Iris pigment epithelial cell (primary cell): ENCODE measurements at places on chromosomes 12 and 14.

- peak; percentile 43 for DNase-seq
Measured at GRCh38 chr14:93036652-93037345, 78.9 kb downstream of the ITPK1 start.

- no peak for DNase-seq
Measured at GRCh38 chr12:82708061-82708879, 21.6 kb downstream of the TMTC2 start.

DNA sequence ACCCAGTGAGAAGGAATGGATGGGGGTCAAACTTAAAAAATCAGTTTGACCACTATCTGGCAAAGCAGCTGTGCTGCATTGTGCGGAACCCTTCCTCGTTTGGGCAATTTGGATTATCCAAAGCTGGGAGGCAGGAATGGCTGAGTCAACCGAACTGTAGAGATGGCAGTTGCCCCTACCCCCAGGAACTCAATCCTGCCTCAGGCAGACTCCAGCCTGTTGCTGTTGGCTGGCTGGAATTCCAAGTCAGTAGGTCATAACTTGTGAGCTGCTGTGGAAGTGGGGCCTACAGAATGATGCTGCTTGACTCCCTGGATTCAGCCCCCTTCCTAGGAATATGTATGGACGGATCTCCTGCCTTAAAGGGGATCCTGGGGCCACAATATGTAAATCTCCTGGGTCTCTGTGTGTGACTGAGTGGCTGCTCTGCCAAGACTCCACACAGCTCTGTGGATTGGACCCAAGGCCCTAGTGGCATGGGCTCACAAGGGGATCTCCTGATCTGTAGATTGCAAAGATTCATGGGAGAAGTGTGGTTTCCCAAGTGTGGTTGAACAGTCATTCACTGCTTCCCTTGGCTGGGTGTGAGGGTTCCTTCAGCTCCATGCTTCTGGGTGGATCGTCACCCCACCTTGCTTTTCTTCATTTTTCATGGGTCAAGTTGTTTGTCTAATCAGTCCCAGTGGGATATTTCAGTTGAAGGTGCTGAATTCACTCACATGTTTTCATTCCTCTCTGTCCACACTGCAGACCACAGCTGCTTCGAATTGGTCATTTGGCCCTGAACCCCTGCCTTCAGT lies 19.2 kb downstream of the LUM start:
- no peak for DNase-seq

DNA sequence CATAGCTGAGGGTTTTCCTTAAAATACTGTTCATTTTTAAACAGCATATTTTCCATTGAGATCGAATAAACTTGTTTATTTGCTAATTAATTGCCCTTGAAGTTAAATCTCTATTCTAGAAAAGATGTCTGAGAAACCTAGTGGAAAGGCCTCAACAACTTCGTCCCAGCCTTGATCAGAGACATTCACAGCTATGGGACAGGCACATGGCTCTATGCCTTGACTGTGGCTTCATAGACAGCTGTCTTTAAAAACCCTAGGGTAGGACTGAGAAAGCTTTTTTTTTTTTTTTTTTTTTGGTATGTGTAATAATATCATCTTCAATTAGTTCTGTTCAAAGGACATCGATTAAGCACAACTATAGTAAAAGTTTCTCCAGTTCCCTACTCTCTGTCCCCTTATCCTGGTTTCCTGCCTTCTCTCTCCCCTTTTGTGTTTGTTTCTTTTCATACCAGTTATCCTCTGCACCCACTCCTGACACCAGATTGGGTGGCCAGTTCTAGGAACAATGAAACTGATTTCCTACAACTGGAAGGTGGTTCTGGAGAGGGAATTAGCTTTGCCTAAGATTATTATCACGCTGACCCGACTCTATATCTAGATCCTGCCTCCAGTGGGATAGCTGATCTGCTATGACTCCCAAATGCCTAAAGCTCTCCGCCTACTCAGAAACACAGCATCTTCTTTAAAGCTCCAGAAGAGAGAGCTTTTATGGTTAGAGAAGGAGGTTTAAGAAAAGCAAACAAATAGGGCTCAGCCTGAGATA lies 20.3 kb downstream of the SOCS2 start:
- no peak for DNase-seq

DNA sequence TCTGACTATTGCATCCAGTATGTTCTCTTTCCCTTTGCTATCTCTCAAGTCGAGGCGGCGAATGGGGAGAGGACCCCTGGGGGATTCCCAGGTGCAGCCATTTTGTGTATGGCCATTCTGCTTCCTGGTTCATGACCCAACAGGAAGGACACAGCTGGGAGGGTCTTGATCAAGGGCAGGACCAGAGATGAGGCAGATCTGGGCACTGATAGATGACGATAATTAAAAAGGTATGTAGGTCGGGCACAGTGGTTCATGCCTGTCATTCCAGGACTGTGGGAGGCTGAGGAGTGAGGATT lies 73.9 kb downstream of the EID3 start:
- DNase-seq = no peak

GRCh38 chr14:102097441-102098135 lies 10.7 kb upstream of the HSP90AA1 start:
- no peak for DNase-seq

DNA sequence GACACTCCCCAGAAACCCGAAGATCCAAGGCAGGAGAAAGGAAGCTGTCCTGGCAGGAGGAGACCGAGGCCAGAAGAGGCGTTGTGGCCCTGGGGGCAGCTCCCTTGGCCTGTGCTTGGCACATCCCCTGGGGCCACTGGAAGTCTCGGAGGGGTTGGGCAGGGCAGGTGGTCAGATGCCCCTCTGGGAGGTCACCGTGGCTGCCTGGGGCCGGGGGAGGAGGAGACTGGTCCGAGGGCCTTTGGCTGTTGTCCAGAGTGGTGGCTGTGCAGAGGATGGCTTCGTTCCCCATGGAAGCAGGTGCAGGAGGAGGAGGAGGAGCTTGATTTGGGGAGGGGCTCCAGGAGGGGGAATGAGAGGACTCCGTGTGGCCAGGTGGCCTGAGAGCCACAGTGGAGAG lies 3.3 kb upstream of the NUDT14 start:
- no peak for DNase-seq

DNA sequence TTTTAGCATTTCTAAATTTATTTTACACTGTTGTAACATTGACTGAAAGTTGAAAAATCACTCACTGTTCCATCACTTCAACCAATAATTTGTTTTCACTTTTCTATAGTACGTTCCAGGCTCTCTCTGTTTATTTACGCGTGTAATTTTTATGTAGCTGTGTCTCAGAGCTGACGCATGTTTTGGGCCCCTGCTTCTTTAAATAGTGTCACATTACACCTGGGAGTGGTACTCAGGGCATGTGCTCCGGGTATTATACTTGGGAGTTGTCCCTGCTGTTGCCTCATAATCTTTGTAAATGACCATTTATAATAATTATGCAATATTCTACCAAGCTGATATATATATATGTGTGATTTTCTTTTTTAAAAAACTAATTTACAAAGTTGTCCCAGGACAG lies 132.8 kb upstream of the CPM start:
- DNase-seq = no peak

- no peak for DNase-seq
Measured at GRCh38 chr12:12238605-12239004, 28.2 kb downstream of the LRP6 start.

GRCh38 chr14:69772082-69773017 lies 5.4 kb downstream of the SRSF5 start:
- DNase-seq = no peak

GRCh38 chr12:49527361-49528130 lies 11.3 kb upstream of the KCNH3 start:
- DNase-seq = no peak

DNA sequence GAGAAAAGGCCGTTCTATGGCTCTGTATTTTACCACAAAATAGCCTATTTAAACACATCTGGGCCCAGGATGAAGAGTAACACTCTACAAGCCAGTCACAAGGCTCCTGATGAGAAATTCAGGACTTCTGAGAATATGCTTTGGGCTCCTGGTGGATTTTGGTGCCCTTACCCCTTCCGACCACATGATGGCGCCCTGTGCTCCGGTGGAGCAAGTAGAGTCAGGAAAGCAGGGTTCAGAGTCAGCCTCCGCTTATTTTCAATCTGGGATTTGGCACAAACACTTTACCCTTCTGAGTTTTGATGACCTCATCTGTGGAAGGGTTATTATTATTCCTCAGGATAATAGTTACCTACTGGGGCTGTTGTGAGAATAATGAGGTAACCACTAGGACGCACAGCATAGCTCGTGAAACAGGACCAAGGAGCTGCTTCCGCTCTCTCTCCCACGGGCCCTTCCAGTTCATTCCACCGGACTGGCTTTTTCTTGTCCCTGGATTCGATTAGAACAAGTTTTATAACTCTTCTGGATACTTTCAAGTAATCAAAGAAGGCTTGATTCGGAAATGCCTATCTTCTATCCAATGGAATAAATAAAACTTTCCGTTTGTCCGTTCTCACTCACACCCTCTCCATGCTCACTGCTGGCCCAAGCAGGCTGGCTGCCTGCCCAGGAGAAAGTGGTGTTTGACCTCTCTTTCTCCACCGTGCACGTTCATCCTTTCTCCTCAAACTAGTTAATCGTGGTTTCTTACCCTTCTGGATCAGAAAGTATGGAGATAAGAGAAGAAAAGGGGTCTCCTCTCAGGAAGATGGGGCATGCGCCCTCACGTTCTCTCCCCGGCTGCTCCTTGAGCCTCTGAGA lies 104.6 kb downstream of the GALC start:
- DNase-seq = no peak

DNA sequence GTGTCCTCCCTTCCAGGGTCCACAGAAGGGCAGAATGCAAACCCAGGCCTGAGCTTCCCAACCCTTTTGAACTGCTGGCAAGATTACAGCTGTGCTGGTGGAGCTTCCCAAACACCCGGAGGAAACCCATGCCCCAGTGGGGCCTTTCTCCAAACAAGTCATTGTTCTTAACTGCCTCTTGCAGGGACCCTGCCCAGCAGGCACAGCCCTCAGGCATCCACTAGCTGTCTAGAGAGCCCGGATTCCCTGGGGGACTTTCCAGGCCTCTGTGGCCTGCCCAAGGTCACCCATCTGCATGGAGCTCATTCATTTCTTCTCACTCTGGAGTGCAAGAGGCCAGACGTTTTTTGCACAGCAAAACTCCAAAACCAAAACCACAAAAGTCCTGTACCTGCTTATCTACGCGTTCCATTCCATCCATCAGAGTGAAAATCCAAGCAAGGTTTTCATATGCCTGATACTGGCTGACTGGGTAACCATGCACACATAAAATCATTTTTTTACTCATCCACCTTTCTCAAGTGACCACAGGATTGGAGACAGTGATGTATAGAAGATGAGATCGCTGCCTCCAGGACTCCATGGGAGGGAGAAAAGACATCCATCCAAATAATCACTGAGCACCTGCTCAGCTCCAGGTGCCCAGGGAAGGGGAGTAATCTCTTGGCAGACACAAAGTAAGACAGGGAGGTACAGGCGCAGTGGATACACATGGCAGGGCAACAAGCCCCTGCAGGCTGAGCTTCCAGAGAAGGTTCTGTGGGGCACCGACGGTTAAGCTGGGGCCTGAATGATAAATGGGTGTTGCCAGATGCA lies 17.2 kb upstream of the BDKRB2 start:
- DNase-seq = no peak

DNA sequence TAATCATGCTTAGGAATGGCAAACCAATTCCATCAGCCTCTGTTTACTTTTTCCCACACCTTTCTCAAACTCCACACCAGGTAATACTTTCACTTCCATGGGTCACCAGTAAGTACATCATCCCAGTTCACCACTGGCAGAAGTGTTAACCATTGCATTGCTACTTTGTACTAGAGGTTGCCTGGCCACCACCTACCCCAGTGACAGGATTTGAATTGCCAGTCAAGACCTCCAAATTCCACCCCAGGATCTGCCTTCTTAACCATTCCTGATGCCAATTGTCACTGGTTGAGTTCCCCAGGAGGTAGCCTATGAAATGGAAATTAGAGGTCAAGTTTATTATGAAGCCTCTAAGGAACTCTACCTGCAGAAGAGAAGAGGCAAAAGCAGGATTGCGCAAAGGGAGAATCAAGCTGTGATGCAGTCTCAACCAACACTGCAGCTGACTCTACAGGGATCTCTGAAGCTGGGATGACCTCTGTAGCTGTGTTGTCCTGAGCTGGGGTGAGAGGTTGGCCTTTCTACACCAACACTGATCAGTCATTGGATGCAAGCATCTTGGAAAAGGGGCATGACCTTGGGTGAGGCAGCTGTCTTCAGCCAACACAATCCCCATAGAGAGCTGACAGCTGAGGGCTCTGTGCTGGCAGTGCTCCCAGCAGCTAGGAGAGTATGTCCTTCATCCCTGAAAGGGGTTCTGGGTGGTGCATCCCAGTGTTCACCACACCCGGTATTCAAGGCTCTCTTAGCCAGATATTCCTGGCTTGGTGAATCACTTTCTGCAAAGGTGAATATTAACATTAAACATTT lies 37.0 kb upstream of the HMGA2 start:
- no peak for DNase-seq

DNA sequence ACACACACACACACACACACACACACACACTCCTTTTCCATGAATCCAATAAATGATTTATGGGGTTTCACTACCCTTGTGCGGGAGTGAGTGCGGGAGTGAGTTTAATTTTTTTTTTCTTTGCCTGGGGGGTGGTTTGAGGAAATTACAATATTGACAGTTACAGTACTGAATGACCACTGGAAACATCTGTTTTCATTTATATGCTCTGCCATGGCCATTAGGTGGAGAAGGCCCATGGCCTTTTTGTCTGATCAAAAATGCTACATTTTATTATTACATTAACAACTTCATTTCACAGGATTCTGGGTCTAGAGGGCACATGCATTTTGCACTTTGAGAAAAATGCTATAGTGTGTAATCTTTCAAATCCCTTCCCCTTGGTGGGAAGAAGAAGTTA lies 5.9 kb downstream of the TBX3 start:
- no peak for DNase-seq

DNA sequence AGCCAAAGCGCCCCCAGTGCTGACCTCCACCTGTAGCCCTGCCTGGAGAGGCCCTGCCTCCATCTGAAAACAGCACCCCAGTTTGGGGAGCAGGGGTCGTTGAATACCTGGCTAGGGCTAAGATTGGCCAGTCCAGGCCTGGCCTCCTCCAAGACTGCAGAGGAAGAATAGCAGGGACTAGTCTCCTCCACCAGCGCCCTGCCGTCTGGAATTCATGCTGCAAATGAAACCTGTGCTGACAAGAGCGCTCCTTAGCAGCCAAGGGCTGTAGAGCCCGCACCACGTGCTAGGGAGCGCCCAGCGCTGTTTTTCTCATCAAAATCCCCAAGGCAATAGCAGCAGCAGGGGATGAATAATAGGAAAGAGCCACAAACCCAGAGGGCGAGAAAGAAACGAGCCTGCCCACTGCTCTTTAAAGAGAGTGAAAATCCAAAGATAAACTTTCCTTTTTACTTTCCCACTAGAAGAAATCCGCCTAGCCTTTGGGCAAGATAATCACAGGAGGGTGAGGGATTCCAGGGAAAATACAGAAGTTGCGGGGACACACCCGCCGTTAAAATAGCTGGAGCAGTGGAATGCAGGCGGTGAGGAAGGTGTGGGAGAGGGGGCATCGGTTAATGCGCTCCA lies 3.3 kb downstream of the COL2A1 start:
- DNase-seq = peak; percentile 67

DNA sequence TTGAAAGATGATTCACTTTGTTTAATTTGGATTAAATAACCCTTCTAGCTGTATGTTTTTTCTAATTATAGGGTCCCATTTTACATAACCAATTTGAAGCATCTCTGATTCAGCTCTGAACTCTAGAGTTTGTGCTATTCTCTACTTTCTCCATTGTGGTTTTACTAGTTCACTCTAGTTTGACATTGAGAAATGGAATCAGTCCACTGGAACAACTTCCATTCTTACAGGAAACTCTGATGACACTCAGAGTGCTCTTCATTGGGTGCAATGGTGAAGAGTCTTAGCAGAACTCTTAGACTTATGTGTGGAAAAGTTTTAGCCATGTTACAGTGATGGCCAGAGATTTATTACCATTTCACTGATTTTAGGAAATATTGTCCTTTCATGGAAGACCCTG lies 140.7 kb downstream of the DYRK2 start:
- DNase-seq = no peak
